ENCODE measurements at places on chromosomes 6 and 20. TPM values are rescaled to one million over a fixed set of nuclear protein-coding genes. Genes with fewer than 3 reads are reported as not detected.

DNA sequence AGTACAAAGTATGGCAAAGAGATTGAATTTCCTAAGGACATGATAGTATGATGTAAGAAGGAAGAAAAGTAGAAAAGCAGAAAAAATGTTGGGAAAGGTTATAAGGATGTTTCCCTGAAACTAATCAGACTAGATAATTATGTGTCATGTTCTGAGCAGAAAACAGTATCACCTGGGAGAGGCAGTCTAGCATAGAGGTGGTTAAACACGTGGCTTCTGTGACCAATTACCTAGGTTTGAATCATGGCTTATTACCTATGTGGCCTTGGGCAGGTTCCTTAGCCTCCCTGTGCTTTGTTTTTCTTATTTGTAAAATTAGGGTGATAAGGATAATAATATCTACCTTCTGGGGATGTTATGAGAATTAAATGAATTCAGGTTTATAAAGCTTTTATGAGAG lies 38.0 kb downstream of the SCGN start:
- H3K36me3 ChIP-seq: no peaks in the 10 kb centered on the region
- no peaks in the 10 kb centered on the region for H3K4me1 ChIP-seq
- no peak overlapping the region for H3K4me3 ChIP-seq
- H3K27me3 ChIP-seq: no peaks in the 10 kb centered on the region

DNA sequence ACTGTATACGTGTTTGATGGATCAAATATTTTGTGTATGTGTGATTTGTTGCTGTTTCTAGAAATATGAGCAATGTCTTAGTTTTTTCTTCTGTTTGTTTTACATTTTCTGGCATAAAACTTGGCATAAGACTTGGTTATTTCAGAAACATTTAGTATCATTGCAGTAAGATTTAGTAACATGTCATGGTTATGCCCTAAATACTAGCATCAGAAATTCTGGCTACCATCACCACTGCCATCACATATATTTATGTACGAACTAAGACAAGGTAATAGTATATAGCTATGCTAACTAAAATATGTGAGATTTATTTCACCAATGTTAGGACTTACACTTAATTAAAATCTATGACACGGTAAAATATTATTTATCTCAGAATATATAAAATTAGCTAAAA lies 10.3 kb upstream of the ADGRG6 start:
- H3K4me3 ChIP-seq: no peak overlapping the region
- no peaks in the 10 kb centered on the region for H3K4me1 ChIP-seq
- H3K27ac ChIP-seq: no peak overlapping the region
- no peaks in the 10 kb centered on the region for H3K27me3 ChIP-seq
- DNase-seq: no peak
- H3K36me3 ChIP-seq: no peaks in the 10 kb centered on the region

GRCh38 chr20:59733351-59733750 lies 129.0 kb downstream of the PHACTR3 start:
- H3K36me3 ChIP-seq: no peaks in the 10 kb centered on the region
- H3K27me3 ChIP-seq: no peaks in the 10 kb centered on the region
- DNase-seq: no peak

The DLK2 gene
- total RNA-seq: not detected

The CPNE5 gene
- 36.7 TPM for total RNA-seq

DNA sequence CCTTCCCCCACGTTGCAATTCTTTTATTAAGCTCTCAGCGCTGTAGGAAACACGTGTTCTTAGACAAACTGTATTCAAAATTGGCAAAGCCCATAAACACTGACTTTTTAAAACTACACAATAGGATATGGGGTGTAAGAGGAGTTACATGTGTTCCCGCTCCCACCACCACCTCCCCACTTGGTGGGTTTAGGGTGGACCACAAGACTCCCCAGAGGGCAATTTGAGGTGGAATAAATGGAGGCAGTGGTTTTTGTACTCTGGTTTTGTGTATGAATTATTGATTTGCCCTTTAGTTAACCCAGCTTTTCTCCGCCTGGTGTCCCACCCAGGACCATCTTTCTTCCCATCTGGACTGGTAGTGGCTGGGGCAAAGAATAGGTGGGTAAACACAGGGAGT lies 3.7 kb downstream of the UQCC2 start:
- no peak overlapping the region for H3K27ac ChIP-seq
- H3K36me3 ChIP-seq: no peaks in the 10 kb centered on the region
- H3K27me3 ChIP-seq: no peaks in the 10 kb centered on the region
- no peak overlapping the region for H3K4me3 ChIP-seq
- DNase-seq: no peak
- no peaks in the 10 kb centered on the region for H3K4me1 ChIP-seq

DNA sequence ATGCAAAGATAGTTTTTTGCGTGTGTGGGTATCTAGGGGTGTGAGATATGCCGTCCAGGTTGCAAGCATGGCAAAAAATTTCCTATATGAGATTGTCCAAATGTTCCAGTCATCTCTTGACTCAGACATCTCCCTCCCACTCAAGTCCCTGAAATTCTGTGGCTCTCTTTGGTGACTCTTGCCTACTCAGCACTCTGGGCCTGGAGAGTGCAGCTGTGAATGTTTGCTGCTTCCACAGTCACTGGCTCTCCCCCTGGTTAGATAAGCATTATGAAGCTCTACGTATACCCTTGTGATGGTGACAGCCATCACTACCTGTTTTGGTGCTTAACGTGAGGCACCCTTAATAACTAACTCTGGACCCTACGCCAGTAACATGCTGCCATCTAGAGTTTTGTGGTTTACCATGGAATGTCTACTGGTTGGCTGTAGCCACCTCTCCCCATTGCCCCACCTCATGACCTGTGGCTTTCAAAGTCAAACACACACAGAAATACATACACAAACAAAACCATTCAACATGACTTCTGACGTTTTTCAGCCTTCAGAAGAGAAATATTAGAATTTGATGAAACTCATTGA lies 621.9 kb upstream of the CITED2 start:
- peaks cover under 1% of the 10 kb centered on the region for H3K4me1 ChIP-seq
- H3K4me3 ChIP-seq: no peak overlapping the region
